ENCODE measurements at places on chromosomes 3 and 15.
A peak's percentile ranks its signal among the peaks of the same experiment; 100 is the strongest.

DNA sequence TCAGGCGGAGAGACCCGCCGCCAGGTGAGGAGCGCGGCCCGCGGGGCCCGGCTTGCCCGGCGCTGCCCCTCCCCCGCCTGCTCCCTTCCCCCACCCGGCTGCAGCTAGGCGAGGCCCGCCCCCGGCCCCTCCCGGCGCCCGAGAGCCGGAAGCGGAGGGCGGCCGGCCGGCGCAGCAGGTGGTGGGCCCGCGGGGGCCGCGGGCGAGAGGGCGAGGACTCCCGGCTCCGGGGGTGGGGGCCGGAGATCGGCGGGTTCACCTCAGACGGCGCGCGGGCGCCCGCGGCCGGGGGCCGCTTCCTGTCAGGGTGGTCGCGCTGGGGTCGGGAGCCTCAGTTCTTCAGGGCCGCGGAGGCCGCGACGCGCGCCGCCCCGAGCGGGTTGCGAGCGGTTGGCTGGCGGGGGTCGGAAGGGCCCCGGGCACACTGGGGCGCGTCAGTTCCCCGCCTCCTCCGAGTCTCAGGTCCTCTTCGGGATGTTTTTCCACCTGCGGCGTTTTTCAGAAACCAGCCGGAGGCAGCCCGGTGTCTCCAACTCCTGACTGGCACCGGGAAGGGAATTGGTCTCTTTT is 395 bp downstream of the ZFAND6 start:
- DNase-seq, result peak; percentile 34

GRCh38 chr3:102577082-102577789 is 142.4 kb downstream of the ZPLD1 start:
- no peak for DNase-seq

DNA sequence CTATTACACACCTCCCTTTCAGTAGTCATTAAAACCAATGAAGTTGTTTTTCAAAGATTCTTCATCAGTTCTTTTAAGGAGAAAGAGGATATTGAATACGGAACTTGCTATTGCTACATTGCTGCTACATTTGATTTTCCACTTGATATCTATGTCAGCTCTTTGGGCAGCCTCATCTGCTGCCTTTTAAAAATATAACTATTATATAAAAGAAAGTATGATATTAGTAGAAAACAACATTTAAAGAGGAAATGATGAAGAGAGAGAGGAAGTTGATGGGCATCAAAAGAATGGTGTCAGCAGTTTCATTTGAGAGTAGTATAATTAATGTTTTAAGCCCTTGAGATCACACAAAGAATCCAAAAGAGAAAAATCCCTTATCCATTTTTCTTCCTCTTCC is 171.4 kb downstream of the NFKBIZ start:
- no peak for DNase-seq

DNA sequence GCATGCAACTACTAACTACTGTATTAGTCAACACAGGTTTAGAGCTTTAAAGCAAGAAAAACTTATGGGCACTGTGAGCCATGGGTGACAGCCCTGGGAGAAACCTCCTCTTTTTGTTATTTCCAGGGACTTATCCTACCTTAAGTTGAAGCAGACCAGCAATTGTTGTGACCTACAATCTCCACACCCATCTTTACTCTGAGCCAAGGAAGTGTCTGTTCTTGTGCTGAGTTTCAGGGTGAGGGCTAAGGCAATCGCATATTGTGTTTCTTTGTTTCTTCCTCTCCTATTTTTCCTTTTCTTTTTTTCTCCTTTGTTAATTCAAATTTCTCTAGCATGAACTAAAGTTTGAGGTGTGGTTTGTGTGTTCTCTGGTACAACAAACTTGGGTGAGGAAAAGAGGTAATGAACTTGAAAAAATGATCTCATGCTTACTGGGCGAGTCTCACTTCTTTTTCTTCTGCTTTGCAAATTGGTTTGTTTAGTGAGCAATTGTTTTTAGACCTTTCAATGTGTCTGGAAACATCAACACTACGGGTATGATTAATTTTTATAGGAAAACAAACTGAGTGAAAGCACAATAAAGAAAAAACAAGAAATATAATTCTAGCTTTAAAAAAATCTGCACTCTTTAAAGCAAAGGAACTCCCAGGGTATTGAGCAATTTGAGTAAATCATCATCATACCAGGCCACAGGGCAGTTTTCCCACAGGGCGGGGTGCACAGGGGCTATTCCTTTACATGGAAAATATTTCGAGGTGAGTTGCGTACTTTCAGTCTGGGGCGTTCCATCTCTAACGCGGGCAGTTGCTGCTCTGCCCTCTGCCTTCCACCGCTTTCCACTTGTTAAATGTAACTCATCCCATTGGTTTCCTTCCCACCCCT is 2.7 kb downstream of the UPK1B start:
- DNase-seq, result no peak

- no peak for DNase-seq
These were observed 14.2 kb upstream of the U2SURP start for GRCh38 chr3:142987080-142987700.

GRCh38 chr3:123870033-123870432 is 14.1 kb downstream of the MYLK start:
- no peak for DNase-seq

DNA sequence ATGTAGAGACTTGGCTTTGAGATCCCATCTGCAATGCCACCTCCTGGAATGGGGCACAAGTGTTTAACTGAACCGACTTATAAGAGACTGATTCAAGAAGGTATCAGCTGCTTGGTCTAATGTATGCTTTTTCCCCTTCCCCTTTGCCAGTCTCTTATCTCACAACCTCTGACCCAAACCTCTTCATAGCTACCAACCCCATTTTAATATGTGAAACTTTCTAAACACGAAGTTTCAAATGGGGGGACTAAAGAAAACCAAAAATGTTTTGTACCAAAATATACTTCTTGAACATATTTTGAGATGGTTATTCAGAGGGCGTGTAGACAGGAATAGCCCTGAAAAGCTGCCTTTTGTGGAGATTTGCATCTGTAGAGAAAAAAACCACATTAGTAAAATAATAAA is 73.1 kb downstream of the OXSM start:
- DNase-seq, result no peak

GRCh38 chr15:56725386-56725785 is 7.9 kb downstream of the ZNF280D start:
- DNase-seq, result peak; percentile 8

GRCh38 chr15:84631706-84632272 is 22.3 kb downstream of the WDR73 start:
- no peak for DNase-seq

DNA sequence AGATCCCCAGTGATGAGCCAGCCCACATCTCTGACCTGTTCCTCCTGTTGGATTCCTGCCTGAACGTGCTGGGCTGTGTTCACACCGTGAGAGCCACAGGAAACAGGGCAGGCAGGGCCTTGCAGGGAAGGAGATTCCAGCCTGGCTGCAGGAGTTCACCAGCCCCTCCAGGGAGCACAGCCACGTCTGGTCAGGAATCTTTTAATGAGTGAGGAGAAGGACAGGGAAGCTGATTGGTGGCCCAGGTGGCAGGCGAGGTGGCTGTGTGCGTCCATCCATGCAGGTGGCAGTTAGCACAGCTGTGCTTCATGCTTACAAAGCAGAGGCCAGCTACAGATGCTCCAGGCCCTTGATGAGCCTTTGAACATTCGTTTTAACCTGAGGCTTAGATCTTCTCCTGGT is 10.5 kb downstream of the LRRK1 start:
- no peak for DNase-seq

GRCh38 chr15:61613729-61614128 is 384.6 kb upstream of the RORA start:
- no peak for DNase-seq

GRCh38 chr3:131704098-131704497 is 201.3 kb upstream of the MRPL3 start:
- DNase-seq, result no peak

DNA sequence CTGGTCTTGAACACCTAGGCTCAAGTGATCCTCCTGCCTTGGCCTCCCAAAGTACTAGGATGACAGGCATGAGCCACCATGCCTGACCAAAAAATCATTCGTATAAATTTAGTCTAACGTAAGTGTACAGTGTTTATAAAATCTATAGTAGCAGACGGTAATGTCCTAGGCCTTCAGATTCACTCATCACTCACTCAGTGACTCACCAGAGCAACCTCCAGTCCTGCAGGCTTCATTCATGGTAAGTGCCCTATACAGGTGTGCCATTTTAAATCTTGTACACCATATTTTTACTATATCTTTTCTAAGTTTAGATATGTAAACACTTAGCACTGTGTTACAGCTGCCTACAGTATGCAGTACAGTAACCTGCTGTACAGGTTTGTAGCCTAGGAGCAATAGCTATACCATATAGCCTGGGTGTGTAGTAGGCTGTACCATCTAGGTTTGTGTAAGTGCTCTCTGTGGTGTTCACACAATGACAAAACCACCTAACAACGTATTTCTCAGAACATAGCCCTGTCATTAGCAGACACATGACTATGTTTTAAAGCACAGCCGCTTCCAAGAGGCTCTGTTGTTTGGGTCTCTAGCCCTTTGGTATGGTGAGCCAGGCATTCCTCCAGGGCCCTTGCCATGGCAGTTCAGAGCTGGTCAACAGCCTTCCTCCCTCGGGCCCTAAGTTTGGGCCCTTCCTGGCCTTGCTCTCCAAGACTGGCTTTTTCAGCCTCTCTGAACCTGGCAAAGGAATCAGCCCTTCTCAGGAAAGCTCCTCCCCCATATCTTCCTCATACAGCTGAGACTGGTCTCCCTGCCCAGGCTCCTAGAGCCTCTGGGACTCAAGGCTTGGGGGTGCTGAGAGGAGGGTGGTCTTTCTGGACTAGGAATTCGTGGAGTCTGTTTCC is 1.9 kb upstream of the CCDC9B start:
- no peak for DNase-seq

- no peak for DNase-seq
These were observed 10.0 kb downstream of the RBP2 start for GRCh38 chr3:139466360-139466759.

- DNase-seq, result no peak
These were observed 7.1 kb downstream of the RAMAC start for GRCh38 chr15:82993144-82993543.

GRCh38 chr3:41092844-41093243 is 106.5 kb upstream of the CTNNB1 start:
- DNase-seq, result no peak

GRCh38 chr15:41506796-41507341 is 6.8 kb downstream of the LTK start:
- DNase-seq, result no peak

DNA sequence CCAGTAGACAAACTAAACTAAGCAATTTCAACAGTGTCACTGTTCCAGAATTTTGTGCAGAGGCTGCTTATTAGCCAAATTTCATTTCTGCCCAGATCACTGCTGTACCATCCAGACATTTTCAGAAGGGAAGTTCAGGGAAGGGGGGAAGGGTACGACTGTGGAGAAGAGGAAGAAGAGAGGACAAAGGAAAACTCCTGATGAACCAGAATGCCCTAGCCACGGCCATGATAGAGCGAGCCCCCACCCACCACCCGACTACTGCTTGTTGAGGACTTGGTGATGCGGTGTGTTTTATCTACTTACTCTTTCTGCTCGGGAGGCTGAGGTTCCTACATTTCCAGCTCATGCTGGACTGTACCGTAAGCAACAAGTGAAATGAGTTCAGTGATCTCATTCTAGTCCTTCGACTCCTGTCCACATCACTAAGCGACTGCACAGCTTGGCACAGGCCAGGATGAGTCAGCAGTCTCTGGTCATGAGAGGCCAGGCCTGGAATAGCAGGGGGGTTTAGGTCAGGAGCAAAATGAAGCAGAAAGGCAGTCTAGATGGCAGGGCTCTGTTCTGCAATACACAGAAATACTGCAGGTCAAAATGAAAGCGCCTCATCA is 330.8 kb downstream of the TIGIT start:
- no peak for DNase-seq

DNA sequence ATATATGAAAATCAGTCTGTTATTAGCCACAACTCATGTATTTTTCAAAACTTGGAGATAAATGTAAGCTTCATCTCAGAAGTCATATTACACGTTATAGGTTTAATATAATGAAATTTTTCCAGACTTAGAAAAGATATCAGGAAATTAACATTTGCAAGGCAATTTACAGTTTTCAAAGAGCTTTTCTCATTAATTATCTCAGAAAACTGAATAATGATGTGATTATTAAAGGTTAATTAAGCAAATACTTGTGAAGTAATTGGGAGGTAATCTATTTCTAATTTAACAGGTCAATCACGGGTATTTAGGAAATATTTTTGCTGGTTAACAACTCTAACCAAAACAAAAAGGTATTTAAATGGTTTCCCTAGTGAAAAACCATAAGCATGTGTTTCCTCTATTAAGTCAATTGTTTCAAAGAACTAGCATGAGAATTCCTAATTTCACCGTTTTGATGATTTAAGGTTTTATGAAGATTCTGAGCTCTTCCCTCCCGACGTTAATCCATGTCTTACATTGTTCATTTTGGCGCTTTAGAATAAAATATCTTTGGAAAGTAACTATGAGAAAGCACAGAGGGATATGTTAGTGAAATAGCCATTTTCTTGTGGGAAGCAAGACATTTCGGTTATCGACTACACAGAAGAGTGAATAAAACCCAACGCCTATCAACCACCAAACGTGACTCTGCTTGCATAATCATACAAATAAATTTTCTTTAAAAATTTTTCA is 1.5 kb upstream of the NEO1 start:
- DNase-seq, result no peak

- DNase-seq, result no peak
These were observed 319.3 kb downstream of the CTNNB1 start for GRCh38 chr3:41518626-41519025.

DNA sequence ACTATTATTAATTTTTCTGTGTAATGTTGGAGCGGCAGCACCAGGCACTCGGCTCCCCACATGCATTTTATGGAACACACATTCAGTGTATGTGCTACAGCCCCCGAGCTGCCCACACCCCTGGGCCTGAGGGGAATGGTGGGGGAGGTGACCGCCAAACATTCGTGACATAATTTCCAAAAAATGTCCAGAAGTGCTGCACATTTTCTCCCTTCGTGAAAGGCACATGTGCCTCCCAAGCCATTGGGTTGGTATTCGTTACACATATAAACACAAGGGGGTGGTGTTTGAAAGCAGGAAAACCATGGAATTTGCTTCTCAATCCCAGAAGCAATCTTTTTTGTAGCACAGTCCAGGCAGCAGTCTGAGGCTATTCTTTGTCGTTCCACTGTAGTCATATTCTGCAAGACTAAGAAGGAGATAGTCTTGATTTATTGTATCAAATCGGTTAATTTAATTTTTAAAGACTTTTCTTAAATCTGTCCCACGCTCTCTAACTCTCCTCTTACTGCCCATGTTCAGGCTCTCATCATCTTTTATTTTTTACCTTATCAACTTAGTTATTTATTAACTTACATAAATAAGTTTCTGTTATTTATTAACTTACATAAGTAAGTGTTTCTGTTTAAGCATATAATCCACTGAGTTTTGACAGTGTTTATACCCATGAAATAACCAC is 39.2 kb upstream of the POLR2M start:
- DNase-seq, result no peak

GRCh38 chr3:25424614-25425013 is 3.4 kb upstream of the RARB start:
- DNase-seq, result no peak

Data from GF-D8 (cell line).